ENCODE measurements at places on chromosomes 7 and 10.
A peak's percentile ranks its signal among the peaks of the same experiment; 100 is the strongest.

GRCh38 chr7:98240961-98241673 lies 10.9 kb downstream of the TECPR1 start:
- DNase-seq: no peak

- DNase-seq: no peak
These were observed 56.6 kb downstream of the VOPP1 start for GRCh38 chr7:55515569-55516279.

- no peak for DNase-seq
These were observed 64.6 kb downstream of the FAS start for GRCh38 chr10:89055159-89055558.

DNA sequence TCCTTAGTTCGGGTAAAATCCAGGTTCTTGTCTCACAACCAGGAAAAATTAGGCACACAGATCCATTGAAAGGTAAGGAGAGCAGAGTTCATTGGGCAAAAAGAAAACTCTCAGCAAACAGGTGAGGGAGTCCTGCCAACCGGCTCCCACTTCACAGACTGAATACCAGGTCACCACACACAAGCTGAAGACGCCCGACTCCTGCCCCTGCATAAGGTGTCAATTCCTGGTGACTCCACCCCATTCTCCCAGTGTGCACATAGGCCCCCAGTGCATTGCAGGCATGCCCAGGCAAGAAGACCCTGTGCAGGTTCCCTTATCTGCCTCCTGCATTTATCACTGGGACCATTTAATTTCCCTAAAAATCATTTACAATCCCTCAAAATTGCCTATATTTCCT lies 354.6 kb downstream of the LRRTM3 start:
- no peak for DNase-seq

- no peak for DNase-seq
These were observed 221.0 kb downstream of the AUTS2 start for GRCh38 chr7:69819333-69819705.

DNA sequence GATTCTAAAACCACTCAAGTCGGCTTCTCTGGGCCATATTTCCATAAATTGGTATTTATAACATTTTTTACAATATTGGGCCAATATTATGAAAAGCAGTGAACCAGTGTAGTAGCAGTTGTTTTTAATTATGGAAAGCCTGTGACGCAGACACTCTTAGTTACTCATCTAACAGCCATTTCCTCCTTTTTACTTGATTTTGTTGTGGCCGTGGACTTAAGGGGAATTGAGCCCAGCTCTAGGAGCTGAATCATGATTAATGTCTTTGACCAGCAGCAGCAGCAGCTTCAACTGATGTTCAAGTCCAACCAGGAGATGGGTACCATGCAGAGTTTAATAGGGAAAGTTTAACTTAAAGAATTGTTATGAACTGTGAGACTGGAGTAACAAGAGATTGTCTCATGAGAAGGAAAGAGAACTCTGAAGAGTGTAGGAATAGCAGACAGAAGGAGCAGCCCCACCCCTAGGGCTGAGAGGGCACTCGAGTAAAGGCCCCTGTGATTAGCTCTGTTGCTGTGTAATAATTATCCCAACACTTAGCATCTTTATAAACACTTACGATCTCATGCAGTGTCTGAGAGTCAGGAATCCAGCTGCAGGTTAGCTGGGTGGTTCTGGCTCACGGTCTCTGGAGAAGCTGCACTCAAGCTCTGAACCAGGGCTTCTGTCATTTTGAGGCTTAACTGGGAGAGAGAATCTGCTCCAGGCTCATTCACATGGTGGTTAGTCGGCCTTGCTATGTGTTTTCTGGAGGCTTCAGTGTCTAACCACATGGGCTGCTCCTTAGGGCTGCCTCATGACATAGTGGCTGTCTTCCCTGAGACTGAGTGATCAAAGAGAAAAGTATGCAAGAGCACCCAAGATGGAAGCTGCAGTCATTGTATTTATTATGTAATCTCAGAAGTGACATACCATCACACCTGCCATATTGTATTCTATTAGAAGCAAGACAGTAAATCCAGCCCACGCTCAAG lies 4.6 kb downstream of the LANCL2 start:
- peak; percentile 85 for DNase-seq

GRCh38 chr10:47358457-47358856 lies 10.3 kb downstream of the RBP3 start:
- no peak for DNase-seq

- DNase-seq: no peak
These were observed 36.0 kb upstream of the FAM20C start for GRCh38 chr7:156111-157007.

GRCh38 chr10:119817991-119818888 lies 54.4 kb downstream of the MCMBP start:
- no peak for DNase-seq

- no peak for DNase-seq
These were observed 411.8 kb downstream of the ARL4A start for GRCh38 chr7:13099154-13099795.

DNA sequence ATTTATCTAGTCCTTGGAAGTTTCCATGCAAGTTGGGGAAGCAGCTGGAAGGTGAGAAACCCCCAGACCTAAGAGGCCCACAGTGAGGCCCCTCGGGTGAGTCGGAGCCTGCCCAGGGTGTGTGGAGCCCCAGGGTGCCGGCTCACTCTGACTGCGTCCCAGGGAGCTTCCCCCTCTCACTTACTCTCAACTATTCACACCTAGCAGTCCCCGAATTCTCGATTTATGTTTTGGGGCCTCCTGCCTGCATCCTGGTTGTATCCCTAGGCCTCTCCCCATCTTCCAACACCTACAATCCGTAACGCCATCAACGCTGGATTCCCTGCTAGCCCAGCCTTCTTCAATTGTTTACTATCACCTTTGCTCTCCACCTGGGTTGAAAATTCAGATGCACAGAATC lies 63.9 kb downstream of the PRKAG2 start:
- no peak for DNase-seq

GRCh38 chr10:124872681-124873080 lies 69.2 kb upstream of the ZRANB1 start:
- no peak for DNase-seq

- no peak for DNase-seq
These were observed 156.5 kb downstream of the UBE2H start for GRCh38 chr7:129796186-129796775.

DNA sequence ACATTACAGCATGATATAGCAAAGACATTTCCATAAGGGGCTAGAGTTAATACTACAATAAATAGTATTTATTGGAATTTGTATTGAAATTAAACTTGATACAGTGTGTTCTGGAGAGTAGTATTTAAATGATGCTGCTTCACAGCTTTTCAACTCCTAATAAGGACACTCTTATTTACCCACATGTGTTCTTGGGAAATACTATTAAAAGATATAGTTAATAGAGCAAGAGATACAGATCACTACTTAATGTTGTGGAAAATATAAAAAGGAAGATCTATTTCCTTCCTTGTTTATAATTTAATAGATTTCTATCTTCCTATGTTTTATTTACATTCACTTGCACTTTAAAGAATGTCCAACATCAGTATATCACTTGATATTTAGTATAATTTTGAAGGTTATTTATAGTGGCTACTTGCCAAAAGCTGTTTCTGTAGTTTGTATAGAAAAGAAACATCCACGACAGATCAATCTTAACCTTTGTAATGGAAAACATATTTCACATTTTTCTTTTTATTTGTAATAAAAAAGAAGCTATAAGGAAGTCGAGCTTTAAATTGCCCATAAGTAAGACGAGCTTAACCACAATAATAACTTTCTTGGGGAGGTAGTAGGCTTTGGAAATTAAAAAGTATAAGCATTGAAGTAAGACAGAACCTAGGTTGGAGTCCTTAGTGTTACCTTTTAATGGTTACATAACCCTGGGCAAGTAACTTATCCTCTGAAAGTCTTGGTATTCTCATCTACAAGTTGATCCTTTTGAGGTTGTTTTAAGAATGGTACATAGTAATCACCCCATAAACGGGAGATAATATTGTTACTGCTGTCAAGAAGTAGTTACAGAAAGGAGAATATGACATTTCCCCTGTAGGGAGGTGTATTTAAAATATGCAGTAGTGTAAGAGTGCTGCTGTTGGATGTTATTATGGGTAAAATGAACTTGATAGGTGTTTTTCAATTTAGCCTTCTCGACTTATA lies 32.8 kb downstream of the CPED1 start:
- DNase-seq: no peak

DNA sequence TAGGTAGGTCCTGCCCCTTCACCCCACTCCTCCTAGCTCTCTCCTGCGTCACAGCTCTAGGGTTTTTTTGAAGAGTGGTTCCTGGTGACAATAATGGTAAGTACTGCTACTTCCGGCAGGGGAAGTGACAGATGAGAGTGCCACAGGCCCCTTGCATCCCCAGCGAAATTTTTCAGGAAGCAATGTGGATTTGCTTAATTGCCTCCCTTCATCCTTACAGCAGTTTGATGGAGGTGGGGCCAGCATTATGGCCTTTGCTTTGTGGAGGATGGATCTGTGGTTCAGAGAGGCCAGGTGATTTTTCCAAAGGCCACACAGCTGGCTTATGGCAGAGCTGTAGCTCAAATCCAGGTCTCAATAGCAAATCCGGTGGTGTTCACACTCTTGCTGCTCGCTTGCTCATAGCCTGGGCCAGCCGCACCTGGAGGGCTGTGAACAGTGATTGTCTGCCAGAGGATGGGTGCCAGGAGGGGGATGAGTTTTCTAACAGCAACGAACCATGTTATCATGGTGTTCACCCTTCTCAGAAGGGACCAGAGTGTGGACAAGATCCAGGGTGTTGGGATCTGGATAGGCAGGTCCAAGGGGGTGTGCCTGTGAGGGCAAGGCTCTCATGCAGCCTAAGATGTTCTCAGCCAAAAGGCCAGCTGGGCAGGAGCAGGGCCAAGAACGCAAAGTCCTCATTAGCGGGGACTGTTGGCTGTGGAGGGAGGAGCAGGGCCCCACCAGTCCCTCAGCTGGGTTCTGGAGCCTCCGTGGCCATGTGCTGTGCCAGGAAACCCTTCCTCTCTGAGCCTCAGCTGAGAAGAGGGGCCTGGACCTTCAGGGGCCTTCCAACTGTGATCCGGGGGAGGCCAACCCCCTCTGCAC lies 89.0 kb downstream of the EMX2 start:
- DNase-seq: no peak

DNA sequence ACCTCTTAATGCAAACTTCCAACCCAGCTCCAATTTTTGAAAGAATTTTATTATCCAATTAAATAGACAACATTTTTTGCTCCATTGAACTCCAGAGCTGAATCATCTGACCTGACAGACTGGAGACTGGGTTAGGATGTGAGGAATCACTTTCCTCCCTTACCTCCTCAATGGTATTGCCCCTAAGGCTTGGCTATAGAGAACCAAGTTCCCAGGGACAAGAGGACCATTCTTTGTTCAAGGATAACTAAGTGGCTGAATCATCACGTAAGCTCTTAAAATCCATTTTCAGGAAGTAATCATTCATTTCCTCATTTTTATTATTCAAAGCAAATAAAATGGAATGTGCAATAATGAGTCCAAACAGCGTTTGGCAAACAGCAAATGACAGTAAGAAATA lies 335.1 kb downstream of the GATA3 start:
- DNase-seq: no peak

GRCh38 chr7:1442355-1443124 lies 16.7 kb downstream of the MICALL2 start:
- DNase-seq: no peak

- peak; percentile 60 for DNase-seq
These were observed 750.7 kb downstream of the MAGI2 start for GRCh38 chr7:78702770-78703169.

- no peak for DNase-seq
These were observed 105.1 kb upstream of the GPR26 start for GRCh38 chr10:123561141-123561440.

- DNase-seq: no peak
These were observed 615 bp upstream of the WBP1L start for GRCh38 chr10:102743078-102743587.

- no peak for DNase-seq
These were observed 70.7 kb downstream of the LCOR start for GRCh38 chr10:96902731-96903358.

GRCh38 chr7:128385988-128386925 lies 23.5 kb downstream of the IMPDH1 start:
- DNase-seq: no peak

DNA sequence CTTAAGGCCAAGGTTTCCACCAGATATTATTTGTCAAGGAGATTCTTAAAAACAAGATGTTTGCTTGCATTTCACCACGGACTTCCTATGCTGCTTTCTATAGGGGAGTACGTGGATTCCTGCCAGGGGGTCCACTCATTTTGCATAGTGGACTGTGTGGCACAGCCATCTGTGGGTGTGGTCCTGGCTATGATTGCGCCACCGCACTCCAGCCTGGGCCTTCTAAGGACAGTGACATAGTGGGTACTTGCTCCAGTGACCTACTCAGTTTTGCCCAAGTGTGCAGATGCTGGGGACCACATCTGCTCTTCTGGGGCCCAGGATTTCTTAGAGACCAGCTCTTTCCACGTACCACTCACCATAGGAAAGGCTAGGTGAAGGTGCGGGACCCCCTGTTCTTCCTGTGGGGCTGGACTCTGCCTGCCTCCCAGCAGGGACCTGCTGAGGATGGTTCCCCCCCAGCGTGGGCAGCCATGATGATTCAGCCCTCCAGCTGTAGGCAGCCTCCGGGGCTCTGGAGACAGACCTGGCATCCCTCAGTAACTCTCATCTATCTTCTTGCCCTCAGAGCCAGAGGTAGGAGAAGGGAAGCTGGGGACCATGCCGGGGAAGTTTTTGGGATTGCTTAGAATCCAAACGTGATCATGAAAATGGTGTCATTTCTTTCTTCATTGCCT lies 42.9 kb downstream of the HK1 start:
- DNase-seq: no peak

- DNase-seq: peak; percentile 90
These were observed 74.6 kb downstream of the PAXIP1 start for GRCh38 chr7:154928136-154929005.

- DNase-seq: no peak
These were observed 3.4 kb downstream of the LRRC27 start for GRCh38 chr10:132335189-132336063.

- no peak for DNase-seq
These were observed 14.8 kb upstream of the PRKAG2 start for GRCh38 chr7:151891753-151892152.

GRCh38 chr10:119755446-119755845 lies 29.6 kb downstream of the INPP5F start:
- no peak for DNase-seq

GRCh38 chr10:17758200-17758599 lies 6.2 kb downstream of the TMEM236 start:
- DNase-seq: no peak

- no peak for DNase-seq
These were observed 22.3 kb downstream of the BRAF start for GRCh38 chr7:140902303-140902953.

DNA sequence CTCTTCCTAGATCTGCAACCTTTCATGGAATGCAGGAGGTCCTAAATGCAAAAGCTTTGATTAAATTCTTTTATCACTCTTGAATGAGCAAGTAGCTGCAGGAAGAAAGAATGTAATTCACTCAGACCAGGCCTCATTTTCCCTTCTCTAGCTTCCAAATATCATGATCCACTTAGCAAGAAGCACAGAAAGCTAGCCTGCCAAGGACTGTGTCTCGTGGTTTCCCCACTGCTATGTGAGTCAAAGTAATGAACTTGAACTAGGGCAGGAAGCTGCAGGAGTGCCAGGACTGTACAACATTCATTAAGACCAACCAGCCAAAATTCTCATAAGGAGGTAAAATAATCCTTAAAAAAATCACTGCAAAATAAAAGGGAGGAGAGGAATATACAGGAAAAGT lies 379.2 kb downstream of the CALN1 start:
- no peak for DNase-seq

GRCh38 chr10:50347394-50347802 lies 96.1 kb upstream of the ASAH2 start:
- DNase-seq: no peak

Measured in AG09319 (cell line).